Peyer's patch (tissue), 4 donors: ENCODE measurements at places on chromosomes 2 and 18. TPM values are rescaled to one million over a fixed set of nuclear protein-coding genes. Genes with fewer than 3 reads are reported as not detected.

GRCh38 chr2:144132357-144132756 is 387.6 kb downstream of the ZEB2 start:
- no peak for DNase-seq

DNA sequence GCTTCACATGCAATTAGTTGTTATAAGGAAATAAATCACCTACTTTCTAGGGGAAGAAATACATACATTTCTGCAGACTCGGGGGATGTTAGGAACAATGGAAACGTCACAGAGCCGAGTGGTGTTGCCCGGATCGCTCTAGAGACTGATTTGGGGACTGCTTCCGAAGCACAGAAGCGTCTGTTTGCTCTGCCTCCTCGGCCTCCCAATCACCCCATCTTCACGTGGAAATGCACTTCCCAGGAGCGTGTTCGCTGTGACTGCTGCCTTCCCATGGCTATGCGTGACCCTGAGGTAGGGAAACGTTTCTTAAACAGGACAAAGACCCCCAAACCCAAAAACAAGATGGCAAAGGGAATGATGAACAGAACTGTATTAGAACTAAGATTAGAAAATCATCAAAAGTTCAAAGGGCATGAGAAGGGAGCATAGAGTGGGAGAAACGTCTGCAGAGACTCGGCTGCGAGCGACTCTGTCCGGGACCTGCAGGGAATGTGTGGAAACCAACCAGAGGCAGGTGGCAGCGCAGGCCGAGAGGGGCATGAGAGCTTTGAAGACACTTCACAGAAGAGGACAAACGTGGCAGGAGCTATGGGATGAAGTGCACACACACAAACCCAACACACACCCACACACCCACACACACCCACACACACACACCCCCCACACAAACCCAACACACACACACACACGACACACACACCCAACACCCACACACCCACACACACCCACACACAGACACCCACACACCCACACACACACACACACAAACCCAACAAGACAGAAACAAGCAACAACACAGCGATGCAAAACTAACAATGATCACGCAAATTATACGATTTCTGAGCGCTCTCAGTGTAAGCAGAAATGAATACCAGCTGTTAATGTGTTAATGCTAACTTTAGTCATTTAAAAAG is 41.3 kb downstream of the RTP5 start:
- DNase-seq = peak; percentile 3

DNA sequence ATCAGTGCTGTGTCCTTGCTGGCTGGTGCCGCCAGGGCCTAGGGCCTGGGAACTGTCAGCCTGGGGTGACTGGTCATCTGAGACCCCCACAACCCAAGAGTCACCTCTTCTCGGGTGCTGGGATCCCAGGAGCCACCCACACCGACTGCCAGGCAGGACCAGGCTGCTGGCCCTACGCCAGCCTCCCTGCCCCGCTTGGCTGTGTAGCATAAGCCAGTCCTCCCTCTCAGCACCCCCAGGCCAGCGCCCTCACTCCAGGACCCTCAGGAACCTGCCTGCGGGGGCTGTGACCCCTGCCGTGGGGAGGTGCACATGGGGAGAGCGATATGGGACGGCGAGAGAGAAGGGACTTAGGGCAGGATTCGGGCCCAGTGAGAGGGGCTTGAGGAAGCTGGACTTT is 9.5 kb downstream of the ARHGEF4 start:
- no peak for DNase-seq

DNA sequence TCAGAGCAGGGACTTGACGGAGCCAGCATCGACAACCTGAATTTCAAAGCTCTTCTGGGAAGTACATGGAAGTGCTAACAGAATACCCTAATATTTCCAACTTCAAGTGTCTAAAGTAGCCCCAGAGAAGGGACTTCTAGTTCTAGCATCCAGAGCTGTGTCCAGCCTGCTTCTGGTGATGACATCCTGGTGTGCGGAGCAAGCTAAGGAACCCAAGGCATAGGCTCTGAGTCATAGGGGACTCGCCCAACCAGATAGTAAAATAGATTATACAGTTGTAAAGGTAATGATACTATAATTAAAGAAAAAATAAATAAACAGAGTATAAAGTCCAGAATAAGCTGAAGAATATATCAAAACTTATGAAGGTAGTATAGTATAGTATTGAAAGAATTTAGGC is 108.1 kb upstream of the SERPINE2 start:
- no peak for DNase-seq

DNA sequence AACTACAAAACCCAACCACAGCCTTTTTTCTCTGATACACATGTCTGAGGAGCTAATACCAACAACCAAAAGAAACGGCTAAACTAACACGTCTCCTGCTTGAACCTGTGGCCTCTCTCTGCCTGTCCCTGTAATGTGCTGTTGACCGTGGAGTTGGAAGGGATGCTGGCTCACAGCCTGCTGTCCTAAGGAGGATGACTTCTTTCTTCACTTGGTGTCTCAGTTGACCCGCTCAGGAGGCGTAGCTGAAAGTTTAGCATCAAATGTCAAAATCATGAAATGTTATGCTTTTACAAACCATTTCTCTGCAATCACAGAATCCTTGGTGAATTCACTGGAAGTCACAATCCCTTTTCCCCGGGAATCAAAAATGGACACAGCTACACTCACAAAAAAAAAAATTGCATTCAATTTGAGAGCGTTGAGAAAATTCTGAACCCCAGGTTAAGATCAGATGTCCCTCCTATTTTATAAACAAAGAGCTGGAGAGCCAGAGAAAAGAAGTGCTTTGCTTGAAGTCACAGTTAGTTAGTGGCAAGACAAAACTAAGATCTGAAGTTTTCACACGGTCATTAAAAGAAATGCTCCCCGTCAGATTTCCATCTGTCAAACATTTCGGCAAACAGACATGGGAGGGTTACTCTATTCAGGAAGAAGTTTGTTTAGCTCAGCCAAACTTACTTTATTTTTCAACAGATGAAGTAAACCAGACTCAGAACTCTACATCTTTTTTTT is 74.3 kb downstream of the IRS1 start:
- DNase-seq = no peak

DNA sequence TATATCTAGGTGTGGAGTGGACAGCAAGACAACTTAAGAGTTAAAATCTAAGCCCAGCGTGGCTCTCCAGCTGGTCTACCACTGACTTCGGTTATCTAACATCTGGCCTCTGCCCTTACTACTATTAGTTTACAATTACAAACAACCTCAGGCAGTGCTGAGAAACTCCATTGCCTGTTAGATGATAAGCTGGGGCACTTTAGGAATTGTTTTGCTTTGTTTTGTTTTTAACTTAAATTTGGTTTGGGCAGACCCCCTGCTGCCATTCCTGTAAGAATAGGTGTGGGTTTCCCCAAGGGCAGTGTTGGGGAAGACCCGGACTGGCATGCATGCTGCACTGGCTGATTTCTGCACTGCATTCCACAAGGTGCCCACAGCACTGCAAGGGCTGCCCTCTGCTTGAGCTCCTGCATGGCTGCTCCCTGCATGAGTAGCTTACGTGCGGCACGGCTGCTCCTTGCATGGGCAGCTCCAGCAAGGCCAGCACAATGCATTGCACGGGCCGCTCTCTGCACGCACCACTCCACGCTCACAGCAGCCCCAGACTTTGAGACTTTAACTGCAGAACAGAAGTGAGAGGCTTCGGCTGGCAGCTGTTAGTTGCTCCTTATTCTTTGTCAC is 74.2 kb upstream of the SERTAD2 start:
- peak; percentile 32 for DNase-seq

DNA sequence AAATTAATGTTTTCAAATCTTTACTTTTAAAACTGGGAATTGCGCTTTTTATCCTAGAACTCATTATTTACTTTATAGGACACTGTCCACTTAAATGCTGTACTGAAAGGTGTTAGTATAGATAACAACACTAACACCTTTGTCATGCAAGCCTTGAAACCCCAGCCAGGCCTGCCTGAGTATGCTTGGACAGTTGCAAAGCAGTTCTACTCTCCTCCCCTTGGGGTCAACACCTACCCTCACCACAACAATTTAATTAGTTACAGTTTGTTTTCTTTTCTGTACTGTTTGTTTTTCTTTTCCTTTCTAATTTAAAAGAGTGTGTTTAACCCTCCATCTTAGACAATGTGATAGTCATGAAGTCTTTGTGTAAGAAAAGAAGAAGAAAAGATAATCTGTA is 18.9 kb upstream of the FAM98A start:
- DNase-seq = no peak

The UPP2 gene
- not detected for total RNA-seq

GRCh38 chr2:30784682-30785081 is 22.6 kb downstream of the CAPN13 start:
- DNase-seq = no peak

The IL1R2 gene
- total RNA-seq = 10.0 TPM

The DUSP2 gene
- total RNA-seq = 5.6 TPM

DNA sequence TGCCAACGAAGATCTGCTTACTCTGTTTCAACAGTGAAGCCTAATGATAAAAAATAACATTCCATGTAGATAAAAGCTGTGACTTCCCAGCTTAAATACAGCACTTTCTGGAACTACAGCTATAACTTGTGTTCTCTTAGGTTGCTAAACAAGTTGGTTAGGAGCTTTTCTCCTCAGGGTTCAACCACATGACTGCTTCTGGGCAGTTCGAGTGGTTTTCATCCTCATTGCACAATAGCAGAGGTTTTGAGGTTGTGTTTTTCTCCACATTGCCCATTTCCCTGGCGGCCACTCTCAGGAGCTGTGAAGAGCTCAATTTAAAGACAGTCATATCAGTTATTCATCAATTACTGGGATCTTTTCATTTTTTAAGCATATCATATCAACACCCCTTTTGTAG is 102.2 kb upstream of the CYP1B1 start:
- no peak for DNase-seq

The PLCD4 gene
- not detected for total RNA-seq

- DNase-seq = no peak
Measured at GRCh38 chr2:128325611-128326181, 7.0 kb upstream of the HS6ST1 start.

The CERKL gene
- total RNA-seq = 1.7 TPM

The ATP6V1B1 gene
- total RNA-seq = not detected

DNA sequence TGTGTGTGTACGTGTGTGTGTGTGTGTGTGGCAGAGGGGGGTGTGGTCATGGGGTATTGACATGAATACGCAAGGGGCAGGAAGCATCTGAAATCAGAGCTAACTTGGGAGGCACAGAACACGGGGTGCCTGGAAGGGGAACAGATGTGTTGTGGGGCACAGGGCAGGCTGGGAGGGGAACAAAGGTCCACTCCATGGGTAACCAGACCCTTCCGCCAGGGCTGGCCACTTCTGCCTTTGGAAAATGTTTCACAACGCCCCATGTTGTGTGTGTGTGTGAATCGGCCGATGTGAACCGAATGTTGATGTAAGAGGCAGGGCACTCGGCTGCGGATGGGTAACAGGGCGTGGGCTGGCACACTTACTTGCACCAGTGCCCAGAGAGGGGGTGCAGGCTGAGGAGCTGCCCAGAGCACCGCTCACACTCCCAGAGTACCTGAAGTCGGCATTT is at the start of gene SLC11A1:
SLC11A1 (plus strand) TSS at position 358 of the 451 bp plus-strand sequence. CDS start 96 bp downstream, outside the sequence.
- DNase-seq = no peak

- DNase-seq = no peak
Measured at GRCh38 chr2:66137606-66138130, 297.3 kb upstream of the MEIS1 start.

GRCh38 chr2:177543007-177543760 is 150.6 kb downstream of the AGPS start:
- DNase-seq = no peak

The CD302 gene
- total RNA-seq = 37.7 TPM

The COL6A3 gene
- 67.7 TPM for total RNA-seq

DNA sequence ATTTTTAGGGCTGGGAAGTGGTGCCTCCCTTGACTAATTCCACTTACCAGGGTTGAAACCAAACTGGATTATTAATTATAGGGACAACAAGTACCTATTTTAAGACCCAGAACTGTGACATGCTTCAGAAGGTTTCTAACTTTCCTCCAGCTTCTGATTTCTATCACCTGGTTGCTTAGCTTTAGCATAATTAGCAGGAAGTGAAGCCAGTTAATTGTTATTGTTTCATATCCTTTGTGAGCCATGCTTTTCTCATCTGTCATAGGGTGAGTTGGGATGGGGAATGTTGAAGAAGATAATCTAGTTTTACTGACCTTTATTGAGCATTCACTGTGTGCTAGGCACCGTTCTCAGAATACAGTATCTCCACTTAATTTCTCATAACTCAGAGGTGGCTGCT is 3.2 kb downstream of the YPEL5 start:
- no peak for DNase-seq

DNA sequence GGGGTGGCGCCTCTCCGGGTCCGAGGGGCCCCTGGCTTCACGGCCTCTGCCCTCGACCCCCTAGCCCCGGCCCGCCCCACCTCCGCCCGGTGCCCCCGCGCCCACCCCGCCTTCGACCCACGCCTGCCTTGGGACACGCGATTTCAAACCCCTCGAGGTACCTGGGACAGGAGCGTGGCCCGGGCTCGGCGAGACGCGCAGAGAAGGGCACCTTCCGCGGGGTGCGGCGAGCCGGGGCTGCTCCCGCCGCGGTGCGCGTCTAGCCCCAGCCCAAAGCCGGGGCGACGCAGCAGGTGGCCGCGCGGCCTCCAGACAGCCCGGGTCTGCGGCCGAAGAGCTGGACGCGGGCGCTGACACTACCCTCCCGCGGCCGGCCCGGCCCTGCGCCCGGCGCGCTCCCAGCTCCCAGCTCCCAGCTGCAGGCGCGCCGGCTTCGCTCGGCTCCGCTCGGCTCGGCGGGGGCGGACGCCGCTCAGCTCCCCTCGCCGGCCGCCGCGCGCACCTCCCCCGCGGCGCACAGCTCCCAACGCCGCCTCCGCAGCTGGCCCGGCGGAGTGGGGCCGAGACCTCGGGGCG is at the start of gene CRACDL:
CRACDL (minus strand) TSS at position 449 of the 576 bp plus-strand sequence. CDS start 89,425 bp downstream, outside the sequence.
- DNase-seq = no peak

DNA sequence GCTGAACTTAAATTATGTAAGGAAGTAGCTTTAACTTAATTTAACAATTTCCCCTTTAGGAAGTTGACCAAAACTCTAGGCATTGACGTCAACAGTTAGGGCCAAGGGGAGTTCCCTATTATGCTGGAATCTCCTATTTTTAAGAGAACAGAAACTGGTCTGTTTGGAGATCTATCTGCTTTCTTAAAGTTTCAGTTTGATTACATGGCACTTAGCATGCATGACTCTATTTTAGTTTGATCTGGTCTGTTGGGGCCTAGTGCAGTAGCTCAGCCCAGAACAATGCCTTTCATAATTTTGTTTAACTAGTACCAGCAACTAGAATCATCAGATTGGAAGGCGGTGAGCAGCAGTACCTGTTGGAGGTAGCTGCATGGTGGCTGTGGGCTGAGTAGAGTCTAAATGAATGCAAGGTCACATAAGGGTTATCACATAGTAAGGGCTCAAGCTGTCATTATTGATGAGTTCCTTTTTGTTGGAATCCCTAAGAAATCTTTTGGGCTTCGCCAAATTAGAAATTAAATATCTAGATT is 60.5 kb upstream of the ZNG1B start:
- no peak for DNase-seq

- DNase-seq = no peak
Measured at GRCh38 chr2:3633982-3634595, 23.9 kb upstream of the ALLC start.

- DNase-seq = no peak
Measured at GRCh38 chr2:195682077-195682476, 25.1 kb downstream of the SLC39A10 start.

- no peak for DNase-seq
Measured at GRCh38 chr2:15096873-15097272, 464.3 kb downstream of the NBAS start.

The NT5C1B gene
- total RNA-seq = not detected

GRCh38 chr2:161982548-161983330 is 91.3 kb downstream of the DPP4 start:
- DNase-seq = peak; percentile 55

GRCh38 chr2:74436848-74437695 is 4.7 kb downstream of the RTKN start:
- no peak for DNase-seq
